ENCODE measurements at places on chromosomes 13 and 19. TPM values are rescaled to one million over a fixed set of nuclear protein-coding genes. Genes with fewer than 3 reads are reported as not detected.
A peak's percentile ranks its signal among the peaks of the same experiment; 100 is the strongest.

DNA sequence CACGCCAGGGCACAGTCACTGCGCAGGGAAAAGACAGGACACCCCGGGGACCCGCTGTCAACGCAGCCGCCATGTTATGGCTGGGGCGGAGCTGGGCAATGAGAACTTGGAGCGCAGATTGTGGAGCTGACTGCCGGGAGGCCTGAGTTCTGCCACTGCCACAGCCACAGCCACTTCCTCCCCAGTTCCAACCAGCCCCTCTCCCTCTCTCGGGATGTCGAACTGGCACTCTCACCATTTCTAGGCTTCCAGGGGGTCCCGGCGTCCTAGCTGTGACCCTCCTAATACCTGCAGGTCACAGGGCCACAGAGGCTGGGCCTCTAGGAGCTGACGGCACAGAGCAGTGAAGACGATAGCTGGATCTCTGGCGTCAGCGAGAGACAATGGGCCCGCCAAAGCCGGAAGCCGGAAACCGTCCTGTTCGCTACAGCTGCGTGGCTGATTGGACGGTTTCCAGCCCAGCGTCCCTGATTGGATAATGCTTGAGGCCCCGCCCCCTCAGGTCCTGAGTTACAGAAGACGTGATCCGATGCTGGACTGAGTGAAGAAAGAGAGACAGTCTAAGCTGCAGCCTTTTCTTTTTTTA lies at the start of gene ZNF506:
Gene ZNF506, minus strand, starts transcription at position 385 of the 586 bp plus-strand sequence. Its CDS starts 147 bp downstream, at position 238.
- no peaks in the 10 kb centered on the region for H3K36me3 ChIP-seq
- no peaks in the 10 kb centered on the region for H3K27me3 ChIP-seq
- H3K4me3 ChIP-seq: peak within 1 kb of the TSS; percentile 95
- peaks cover 35% of the 10 kb centered on the region for H3K4me1 ChIP-seq
- peak; percentile 97 for DNase-seq

GRCh38 chr13:23718996-23719395 lies 148.8 kb downstream of the TNFRSF19 start:
- H3K36me3 ChIP-seq: no peaks in the 10 kb centered on the region
- no peaks in the 10 kb centered on the region for H3K27me3 ChIP-seq

DNA sequence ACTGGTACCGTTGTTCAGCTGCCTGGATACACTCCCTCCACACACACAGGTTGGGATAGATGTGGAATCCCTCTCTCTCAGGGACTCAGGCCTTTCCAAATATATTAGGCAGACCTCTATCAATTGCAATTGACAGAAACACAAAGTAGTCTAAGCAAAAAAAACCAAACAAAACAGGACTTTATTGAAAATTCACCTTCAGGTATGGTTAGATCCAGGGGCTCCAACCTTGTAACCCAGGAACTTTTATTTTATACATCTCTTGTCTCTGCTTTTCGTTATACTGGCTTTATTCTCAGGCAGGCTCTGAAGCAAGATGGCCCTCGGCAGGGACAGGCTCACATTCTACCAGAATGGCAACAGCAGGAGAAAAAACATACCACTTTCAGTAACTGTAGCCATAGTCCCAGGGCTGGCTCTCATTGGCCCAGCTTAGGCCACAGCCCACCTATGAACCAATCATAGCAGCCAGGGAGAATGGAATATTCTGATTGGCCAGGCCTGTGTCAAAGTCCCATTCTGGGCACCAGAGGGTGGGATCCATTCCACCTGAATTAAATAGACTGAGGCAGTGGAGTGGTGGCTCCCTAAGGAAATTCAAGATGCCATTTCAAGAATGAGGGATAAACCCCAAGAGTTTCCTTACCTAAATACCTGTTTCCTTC lies 13.1 kb upstream of the CEACAM19 start:
- no peaks in the 10 kb centered on the region for H3K36me3 ChIP-seq
- H3K27ac ChIP-seq: no peak overlapping the region
- DNase-seq: peak; percentile 1

DNA sequence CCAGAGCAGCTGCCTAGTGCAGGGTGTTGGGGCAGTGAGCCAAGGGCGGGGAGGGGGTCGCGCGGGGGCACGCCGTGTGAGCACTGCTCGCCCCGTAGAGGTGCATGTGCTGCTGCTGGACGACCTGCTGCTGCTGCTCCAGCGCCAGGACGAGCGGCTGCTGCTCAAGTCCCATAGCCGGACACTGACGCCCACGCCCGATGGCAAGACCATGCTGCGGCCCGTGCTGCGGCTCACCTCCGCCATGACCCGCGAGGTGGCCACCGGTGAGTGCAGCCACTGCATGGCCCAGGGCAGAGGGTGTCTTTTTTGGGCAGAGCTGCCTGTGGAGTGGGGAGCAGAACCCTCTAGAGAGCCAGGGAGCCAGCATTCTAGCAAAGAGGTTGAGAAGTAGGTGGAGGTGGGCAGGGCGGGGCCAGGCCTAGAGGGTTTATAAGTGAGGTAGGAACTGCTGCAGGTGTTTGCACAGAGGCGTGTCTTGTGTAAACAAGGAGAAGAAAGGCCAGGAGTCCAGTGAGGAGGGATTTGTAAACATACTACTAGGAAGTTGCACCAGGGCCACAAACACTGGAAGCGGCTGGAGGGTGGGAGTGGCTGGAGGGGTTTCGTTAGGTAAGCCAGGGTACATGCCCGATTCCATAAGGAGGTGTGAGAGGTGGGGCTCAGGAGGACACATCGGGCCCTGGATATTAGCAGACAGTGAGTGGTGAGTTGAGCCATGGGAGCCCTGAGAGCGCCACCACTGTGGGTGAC lies 21.3 kb downstream of the ARHGEF1 start:
- no peak overlapping the region for H3K27ac ChIP-seq
- no peaks in the 10 kb centered on the region for H3K27me3 ChIP-seq
- no peak overlapping the region for H3K4me3 ChIP-seq
- H3K36me3 ChIP-seq: peaks cover 67% of the 10 kb centered on the region
- H3K4me1 ChIP-seq: peaks cover 16% of the 10 kb centered on the region

GRCh38 chr13:97344265-97345175 lies 89.4 kb upstream of the RAP2A start:
- peak; percentile 56 for DNase-seq
- peaks cover 16% of the 10 kb centered on the region for H3K36me3 ChIP-seq
- no peaks in the 10 kb centered on the region for H3K4me1 ChIP-seq
- H3K4me3 ChIP-seq: no peak overlapping the region
- H3K27me3 ChIP-seq: no peaks in the 10 kb centered on the region
- H3K27ac ChIP-seq: no peak overlapping the region

- H3K27ac ChIP-seq: no peak overlapping the region
- DNase-seq: no peak
- H3K4me3 ChIP-seq: no peak overlapping the region
- H3K27me3 ChIP-seq: no peaks in the 10 kb centered on the region
- H3K4me1 ChIP-seq: no peaks in the 10 kb centered on the region
Observed at GRCh38 chr19:30305346-30306060, 66.7 kb upstream of the ZNF536 start.

GRCh38 chr19:7618771-7619510 lies 10.4 kb downstream of the XAB2 start:
- H3K27ac ChIP-seq: no peak overlapping the region
- H3K4me1 ChIP-seq: no peaks in the 10 kb centered on the region

DNA sequence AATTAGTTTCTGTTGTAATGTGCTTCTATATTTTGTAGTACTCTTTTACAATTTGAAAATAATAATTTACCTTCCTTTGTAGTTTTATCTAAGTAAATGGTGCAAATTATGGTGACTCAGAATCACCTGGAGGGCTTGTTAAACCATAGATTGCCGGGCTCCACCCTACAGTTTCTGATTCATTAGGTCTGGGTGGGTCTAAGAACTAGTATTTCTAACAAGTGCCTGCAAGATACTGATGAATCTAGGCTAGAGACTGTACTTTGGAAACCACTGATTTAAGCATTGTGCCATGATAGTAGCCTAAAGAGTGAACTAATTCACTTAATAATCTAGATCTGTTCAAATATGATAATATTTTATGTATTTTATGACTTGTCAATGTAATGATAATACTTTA lies 437.4 kb upstream of the SPRY2 start:
- H3K27ac ChIP-seq: no peak overlapping the region
- no peak for DNase-seq
- H3K27me3 ChIP-seq: no peaks in the 10 kb centered on the region
- H3K4me3 ChIP-seq: no peak overlapping the region

DNA sequence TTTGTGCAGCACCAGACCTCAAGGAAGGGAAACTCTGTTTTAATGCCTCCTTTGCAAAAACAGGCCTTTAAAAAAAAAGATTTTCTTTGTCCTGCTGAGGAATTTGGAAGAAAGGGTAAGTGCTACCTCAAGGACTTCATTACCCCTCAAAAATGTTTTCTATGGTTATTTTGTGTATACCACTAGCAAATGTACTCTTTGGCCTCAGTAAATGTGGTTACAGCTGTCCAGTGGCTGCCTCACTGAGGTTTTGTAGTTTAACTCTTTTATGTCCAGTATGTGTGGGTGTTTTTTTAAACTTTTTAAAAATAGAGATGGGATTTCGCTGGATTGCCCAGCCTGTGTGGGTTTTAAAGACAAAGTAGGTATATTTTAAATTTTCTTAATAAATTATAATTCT lies 42.2 kb upstream of the TSC22D1 start:
- no peaks in the 10 kb centered on the region for H3K4me1 ChIP-seq
- H3K36me3 ChIP-seq: no peaks in the 10 kb centered on the region
- no peak overlapping the region for H3K4me3 ChIP-seq
- no peaks in the 10 kb centered on the region for H3K27me3 ChIP-seq
- H3K27ac ChIP-seq: no peak overlapping the region

The ZBTB7A gene
- total RNA-seq: 46.8 TPM

The NECTIN2 gene
- 0.66 TPM for total RNA-seq

The LILRA5 gene
- not detected for total RNA-seq

The PSG1 gene
- total RNA-seq: not detected

All from CD8-positive, alpha-beta memory T cell (primary cell).